Left lung (tissue), 14 donors: ENCODE measurements at places on chromosomes 11 and 22. TPM values are rescaled to one million over a fixed set of nuclear protein-coding genes. Genes with fewer than 3 reads are reported as not detected.

- no peak for DNase-seq
These were observed 270.7 kb downstream of the TBC1D22A start for GRCh38 chr22:47032956-47033647.

GRCh38 chr11:120657306-120658070 is 145.9 kb downstream of the GRIK4 start:
- no peak for DNase-seq

DNA sequence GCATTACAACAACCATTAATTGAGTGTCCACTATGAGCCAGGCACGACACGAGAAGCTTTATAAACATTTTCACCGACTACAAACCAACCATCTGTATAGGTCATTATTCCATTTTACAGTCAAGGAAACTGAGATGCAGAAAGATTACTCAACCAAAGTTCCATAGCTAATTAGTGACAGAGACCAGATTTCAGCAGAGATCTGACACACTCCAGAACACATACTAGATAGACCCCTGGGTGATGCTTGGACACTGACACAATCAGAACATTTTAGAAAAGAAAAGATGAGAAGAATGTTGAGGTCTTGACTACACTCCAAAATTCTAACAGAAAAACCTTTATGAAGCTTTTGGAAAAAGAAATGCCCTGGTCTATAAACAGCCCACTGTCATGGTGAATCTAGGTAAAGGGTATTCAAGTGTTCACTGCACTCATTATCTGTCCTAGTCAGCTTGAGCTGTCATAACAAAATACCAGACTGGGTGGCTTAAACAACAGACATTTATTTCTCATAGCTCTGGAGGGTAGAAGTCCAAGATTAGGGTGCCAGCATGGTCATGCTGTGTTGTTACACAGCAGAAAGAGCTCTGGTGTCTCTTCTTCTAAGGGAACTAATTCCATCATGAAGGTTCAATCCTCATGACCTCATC is 89.0 kb downstream of the RELT start:
- no peak for DNase-seq

CATSPERZ gene
- not detected for total RNA-seq
